ENCODE measurements at places on chromosomes 3 and 15.

DNA sequence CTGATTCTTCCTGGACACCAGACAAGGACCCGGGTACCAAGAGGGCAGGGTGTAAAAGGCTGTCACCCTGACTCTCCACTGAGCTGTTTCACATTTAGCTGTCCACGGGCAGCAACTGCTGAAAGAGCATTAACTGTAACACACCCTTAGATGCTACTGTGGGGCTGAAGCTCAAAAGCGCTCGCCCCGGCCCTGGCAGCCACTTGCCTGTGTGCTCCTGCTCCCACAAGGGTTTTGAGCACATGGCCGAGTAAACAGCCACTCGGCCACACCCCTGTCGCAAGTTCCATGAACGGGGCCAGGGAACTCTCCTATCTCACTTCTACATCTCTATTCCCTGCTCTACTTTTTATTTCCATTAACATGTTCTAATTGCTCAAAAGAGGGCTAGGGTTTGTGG, 421.7 kb downstream of the TUSC7 start:
- DNase-seq: no peak

DNA sequence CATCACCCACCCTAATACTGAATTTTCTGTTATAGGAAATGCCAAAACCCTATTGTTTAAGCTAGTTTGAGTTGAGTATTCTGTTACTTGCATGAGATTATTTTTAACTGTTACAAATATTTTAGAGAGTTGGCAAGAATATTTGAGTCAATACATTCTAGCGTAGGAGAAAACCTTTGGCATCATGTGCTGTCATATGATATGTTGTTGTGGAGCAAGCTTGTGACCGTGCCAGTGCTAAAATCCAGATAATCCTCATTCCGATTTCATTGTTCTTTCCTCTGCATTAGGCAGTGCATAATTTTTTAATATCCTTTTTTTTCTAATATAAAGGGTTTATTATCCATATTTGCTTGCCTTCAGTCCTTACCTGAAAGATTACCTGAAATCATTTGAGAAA, 168.0 kb upstream of the GMNC start:
- DNase-seq: no peak

- no peak for DNase-seq
Observed at GRCh38 chr3:16255726-16256125, 9.0 kb downstream of the DPH3 start.

DNA sequence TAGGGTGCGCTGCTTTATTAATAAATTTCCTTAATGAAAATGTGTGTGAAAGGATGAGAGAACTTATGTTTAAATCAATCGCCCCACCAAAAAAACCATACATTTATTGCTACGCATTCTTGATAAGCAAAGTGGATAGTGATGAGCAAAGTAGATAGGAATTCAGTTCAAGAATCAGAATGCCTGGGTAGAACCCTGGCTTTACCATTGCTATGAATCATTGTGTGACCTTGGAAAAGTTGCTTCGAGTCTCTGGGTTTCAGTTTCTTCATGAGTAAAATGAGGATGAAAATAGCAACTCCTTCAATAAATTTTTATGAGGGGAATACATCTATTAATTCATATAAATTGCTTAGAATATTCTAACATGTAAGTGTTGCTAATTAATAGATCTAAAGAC, 2.6 kb upstream of the ALCAM start:
- no peak for DNase-seq

DNA sequence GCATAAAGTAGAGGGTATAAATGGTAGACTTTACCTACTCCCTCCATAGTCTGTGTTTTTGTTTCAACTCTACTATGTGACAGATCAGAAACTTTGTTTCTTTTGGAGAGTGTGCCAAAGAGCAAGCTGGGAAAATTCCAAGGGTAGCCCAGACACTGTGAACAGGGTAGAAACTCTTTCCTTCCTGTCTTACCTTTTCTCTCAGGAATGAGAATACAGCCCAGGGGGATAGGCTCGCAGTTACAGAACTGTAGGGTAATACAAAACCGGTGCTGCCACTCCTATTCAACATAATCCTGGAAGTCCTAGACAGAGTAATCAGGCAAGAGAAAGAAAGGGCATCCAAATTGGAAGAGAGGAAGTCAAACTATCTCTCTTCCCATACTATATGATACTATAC, 256.3 kb downstream of the CPNE4 start:
- DNase-seq: no peak

DNA sequence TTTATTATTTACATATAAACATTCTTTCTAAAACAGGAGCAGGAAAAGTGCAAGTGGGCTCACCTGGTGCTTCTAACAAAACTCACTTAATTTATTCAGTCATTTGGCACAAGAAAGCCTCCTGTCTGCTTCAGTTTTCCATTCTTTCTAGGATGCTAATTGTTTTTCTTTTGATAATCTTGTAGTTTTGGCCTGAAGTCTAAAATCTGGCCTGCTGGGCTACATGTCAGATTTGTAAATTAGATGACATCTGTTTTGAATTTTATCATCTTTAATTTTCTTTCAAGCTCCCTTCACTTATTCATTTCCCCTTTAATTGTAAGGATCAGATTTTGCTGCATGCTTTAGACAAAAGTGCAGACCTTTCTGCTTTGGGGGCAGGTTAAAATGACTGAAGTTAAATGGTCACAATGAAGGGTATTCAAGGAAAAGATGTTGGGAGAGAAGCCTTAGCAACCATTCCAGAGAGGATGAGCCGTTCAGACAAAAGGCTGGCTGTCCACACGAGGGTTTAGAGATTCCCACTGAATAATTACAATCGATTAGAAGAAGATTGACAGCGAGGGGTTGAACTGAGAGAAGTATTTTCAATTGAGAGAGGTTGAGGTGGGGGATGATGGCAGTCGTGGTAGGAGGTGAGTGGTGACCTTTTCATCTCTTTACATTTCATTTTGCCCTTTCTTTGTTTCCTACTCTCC, 59.9 kb upstream of the PTX3 start:
- no peak for DNase-seq

DNA sequence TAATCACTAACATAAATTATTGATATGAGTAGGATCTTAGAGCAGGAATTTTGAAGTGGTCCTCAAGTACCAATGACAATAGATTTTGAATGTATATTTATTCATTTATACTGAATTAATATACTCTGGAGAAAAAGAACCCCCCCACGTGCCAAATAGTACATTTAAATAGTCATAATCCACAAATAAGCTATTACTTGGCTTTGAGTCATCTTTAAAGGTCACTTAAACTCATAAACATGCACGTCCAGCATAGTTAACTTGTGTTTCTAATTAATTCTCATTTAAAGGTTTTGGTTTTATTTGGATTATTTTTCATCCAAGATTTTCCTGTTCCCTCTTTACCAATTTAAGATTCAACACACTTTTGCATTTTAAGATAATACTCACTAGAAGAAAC, 35.1 kb downstream of the FGF7 start:
- no peak for DNase-seq

GRCh38 chr3:133038731-133039375, 662 bp downstream of the TMEM108 start:
- DNase-seq: no peak

- DNase-seq: no peak
Observed at GRCh38 chr3:149512073-149512782, 37.7 kb downstream of the TM4SF4 start.

- no peak for DNase-seq
Observed at GRCh38 chr3:168273917-168274316, 178.2 kb upstream of the GOLIM4 start.

DNA sequence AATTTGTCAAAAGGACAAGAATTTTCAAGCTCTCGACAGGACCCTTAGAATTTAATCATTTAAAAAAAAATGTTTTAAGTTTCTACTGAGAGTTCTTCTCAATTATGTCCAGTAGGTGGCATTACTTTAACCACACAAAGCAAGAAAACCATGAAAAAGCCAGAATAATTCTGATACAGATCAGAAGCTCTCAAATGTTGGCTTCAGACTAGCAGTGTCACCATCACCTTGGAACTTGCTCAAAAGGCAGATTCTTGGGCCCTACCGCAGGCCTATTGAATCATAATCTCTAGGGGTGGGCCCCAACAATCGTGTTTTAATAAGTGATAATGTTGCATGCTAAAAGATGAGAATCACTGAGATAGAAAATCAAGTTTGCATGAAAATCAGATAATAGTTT, 99.5 kb upstream of the KCNMB2 start:
- DNase-seq: no peak

- no peak for DNase-seq
Observed at GRCh38 chr15:80854104-80854503, 74.9 kb downstream of the CEMIP start.

- DNase-seq: no peak
Observed at GRCh38 chr3:10557781-10558373, 52.5 kb upstream of the ATP2B2 start.

DNA sequence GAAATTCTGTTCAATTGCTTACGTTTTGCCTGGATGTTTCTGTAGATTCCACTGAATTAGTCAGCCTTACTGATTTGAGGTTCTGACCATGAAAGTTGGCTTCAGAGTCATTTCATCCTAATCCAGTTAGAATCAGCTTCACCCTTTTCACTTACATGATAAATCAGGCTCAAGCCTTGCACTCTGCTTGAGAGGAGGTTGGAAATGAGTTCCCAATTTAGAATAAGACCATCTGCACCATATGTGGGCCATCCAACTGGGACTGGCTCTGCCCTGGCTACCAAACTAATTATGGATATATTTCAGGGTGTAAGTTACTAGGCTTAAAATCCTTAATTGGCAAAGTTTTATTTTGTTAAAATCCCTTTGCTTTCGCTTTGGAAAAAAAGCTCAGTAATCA, 255.7 kb downstream of the CHL1 start:
- DNase-seq: no peak

- DNase-seq: no peak
Observed at GRCh38 chr3:29128001-29128400, 152.9 kb upstream of the RBMS3 start.

GRCh38 chr15:100134089-100134583, 207.6 kb downstream of the ADAMTS17 start:
- DNase-seq: no peak

GRCh38 chr3:128794067-128794768, 68.2 kb downstream of the RAB7A start:
- no peak for DNase-seq

GRCh38 chr3:148373961-148374360, 323.7 kb upstream of the AGTR1 start:
- DNase-seq: no peak

- DNase-seq: no peak
Observed at GRCh38 chr3:60708191-60708975, 542.9 kb downstream of the FHIT start.

DNA sequence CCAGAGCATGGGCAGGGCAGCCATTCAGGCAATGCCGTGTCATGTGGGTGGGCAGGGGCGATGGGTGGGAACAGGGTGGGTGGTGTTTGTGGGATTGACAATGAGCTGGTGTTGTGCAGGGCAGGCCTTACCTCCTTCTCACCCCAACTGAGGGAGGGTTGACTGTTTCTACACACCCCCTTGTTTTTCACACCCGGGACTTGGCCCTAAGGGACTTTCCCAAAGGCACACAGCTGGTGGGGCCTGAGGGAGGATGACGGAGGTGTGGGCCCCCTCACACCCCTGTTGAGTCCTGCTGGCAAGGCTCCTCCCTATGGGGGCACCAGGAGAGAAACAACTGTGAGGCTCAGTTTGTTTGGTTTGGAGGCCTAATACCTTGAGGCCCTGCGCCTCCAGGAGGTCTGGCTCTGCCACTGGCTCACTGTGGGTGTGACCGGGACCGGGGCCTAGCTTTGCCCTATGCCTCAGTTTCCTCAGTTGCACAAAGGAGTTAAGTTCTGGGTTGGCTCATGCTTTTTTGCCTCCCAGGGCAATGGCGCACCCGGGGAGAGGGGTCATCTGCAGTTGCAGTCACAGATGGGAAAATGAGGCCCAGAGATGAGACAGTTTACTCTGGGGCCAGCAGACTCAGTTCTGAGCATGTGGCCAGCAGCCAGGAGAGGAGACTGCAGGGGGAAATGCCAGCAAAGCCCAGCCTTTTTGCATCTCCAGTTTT, 5.1 kb upstream of the DNAH1 start:
- DNase-seq: no peak

DNA sequence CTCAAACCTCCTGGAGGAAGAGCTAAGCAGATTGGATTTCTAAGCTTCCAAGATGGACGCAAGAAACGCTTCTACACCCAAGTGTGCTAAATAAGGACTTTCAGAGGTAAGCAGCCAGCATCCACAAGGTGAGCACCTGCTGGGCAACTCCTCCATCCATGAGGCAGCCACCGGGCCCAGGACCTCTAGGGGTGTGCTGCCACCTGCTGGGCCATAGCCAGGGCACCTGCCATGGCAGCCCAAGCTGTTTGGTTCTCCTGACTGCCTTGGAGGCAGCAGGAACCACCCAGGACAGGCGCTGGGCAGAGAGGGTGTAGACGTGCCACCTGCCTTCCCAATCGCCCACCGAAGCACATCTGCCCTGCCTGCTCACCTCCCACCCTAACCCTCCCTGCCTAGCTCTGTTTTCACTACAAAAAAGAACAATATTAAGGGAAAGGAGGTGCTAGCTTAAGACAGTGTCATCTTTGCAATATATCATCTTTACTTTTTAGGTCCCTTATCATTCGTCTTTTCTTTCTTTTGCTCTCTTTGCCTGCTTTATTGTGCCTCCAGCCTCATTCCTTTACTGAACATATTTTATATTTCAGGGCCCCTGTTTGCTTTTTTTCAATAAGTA, 12.9 kb downstream of the C15orf62 start:
- no peak for DNase-seq

GRCh38 chr3:147945968-147946519, 536.9 kb downstream of the ZIC1 start:
- DNase-seq: no peak

DNA sequence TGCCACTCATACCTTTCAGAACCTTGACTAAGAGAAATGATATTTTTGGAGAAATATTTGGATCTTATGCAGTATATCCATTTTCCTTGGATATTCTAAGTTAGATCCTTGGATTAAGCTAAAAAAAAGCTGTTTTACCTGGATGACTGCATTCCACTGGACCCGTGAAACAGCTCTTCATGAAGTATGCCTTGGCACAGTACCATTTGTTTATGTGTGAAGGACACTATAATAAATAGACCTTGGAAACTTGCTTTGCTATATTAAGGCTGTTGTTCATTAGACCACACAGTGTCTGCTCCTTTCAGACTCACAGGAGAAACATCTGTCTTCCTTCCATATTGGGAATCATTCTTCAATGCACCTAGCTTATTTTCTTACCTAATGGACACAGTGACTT, 651.0 kb upstream of the TGFBR2 start:
- DNase-seq: no peak

GRCh38 chr15:98322581-98322980, 325.8 kb upstream of the IGF1R start:
- no peak for DNase-seq

GRCh38 chr3:128710816-128711433, 15.1 kb upstream of the RAB7A start:
- no peak for DNase-seq

- no peak for DNase-seq
Observed at GRCh38 chr15:95693917-95694316, 636.6 kb upstream of the NR2F2 start.
